ENCODE measurements at places on chromosomes 3 and 15.

- DNase-seq: no peak
Observed at GRCh38 chr15:71440489-71441110, 325.3 kb downstream of the THSD4 start.

GRCh38 chr3:40873476-40873875 lies 325.8 kb upstream of the CTNNB1 start:
- DNase-seq: no peak

GRCh38 chr3:128267541-128267940 lies 114.3 kb downstream of the EEFSEC start:
- DNase-seq: no peak

GRCh38 chr3:185757176-185757575 lies 67.7 kb downstream of the IGF2BP2 start:
- DNase-seq: no peak

DNA sequence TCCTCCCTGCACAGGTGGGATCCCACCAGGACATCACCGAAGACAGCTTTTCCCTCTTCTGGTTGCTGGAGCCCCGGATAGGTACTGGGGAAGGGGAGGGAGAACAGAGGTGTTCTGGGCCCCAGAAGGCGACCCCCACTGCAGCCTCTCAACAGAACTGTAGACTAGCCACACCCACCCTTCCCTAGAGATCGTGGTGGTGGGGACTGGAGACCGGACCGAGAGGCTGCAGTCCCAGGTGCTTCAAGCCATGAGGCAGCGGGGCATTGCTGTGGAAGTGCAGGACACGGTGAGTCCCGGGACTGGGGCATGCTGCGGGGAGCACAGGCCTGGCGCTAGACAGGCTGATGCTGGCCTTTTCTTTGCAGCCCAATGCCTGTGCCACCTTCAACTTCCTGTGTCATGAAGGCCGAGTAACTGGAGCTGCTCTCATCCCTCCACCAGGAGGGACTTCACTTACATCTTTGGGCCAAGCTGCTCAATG lies 809 bp downstream of the NDUFAF3 start:
- DNase-seq: no peak

DNA sequence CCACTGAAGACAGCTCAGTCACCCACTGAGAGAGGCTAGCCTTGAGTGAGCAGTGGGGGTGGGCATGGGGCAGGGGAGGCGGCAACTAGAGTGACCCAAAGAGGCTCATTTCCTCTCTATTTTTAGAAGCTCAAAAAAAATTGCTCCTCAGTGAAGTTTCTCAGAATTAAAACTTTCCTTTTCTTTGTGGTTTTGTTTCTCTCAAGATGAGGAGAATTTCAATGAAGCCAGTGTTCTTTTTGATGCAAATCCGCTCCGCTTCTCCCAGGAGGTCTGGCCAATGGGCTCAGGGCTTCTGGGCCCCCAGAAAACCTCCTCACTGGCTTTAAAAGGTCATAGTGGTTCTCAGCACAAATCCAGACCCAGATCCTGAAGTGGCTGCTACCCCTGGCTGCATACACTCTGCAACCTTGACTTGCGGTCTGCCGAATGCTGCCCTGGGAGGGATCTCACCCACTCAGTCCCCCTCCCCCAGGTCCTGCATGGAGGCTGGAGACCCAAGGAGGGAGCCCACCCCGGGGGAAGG lies at the start of gene ACSBG1:
Gene ACSBG1 (minus strand): TSS at position 51 of the 526 bp plus-strand sequence. CDS start 64 bp downstream, outside the sequence.
- DNase-seq: no peak

DNA sequence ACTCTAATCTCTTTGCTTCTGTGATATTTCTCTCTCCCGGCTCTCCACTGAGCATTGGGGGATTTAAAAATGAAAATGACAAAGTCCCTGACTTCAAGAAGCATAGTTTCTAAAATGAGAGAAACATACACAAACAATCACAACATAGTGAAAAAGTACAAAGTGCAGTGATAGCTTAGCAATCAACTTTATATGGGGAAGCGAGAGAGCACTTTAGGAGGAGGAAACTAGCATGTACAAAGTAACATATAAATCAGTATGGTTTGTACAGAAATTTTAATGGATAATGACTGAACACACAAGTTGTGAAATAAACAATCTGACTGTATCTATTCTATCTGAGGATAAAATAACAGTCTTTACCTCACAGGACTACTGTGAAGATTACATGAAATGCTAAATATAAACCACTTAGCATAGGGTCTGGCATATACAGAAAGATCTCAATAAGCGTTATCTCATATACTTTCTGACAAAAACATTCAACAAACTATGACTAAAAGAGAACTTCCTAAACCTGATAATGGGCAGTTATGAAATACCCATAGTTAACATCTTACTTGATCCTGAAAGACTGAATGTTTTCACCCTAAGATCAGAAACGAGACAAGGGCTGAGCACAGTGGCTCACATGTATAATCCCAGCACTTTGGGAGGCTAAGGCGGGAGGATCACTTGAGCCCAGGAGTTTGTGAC lies 61.2 kb downstream of the PEAK1 start:
- DNase-seq: no peak

- no peak for DNase-seq
Observed at GRCh38 chr3:87196879-87197278, 30.2 kb upstream of the CHMP2B start.

DNA sequence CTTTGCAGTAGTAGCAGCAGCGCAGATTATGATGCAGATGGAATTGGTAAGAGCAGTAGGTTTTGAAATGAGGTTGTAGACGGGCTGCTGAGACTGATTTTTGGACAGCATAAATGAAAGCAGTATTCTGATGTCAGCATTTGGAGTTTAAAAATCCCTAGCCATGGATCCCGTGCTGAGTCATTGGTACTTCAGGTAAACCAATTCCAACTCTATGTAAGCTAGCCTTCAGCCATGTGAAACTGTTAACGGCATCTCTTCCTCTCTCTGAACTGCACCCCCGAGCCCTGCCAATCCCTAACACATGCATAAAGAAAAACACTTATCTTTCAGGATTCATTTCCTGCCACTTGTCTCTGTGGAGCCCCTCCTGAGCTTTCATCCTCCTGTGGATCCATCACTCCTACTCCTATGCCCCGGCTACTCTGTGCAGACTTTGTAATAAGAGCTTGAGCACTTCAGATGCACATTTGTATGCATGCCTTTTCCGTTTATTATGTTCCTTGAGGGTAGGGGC lies 119.0 kb downstream of the AKAP13 start:
- DNase-seq: no peak

DNA sequence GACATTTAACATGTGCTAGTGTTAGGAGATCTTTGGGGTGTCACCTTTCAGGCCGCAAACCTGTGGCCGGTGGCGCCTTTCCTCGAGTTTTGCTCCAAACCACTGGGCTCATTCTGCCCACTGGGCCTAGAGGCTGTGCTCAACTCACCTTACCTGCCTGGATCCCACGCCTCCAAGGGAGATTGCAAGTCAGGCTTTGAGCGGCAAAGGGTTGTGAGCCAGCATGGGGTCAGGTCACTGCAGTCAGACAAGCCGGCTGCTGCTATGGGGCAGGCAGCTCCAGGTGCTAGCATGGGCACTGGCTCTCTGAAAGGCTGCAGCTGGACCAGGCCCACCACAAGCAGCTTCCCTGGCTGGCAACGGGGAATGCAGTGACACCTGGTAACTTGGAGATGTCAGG lies 265.5 kb downstream of the ZBBX start:
- no peak for DNase-seq

GRCh38 chr3:195094191-195094921 lies 176.6 kb downstream of the XXYLT1 start:
- no peak for DNase-seq

GRCh38 chr3:120775411-120775810 lies 32.9 kb downstream of the GTF2E1 start:
- no peak for DNase-seq

GRCh38 chr15:78977591-78978347 lies 32.9 kb upstream of the CTSH start:
- DNase-seq: no peak

- DNase-seq: no peak
Observed at GRCh38 chr3:20658491-20658890, 472.5 kb upstream of the SGO1 start.

GRCh38 chr3:131957980-131958379 lies 76.8 kb downstream of the CPNE4 start:
- no peak for DNase-seq

DNA sequence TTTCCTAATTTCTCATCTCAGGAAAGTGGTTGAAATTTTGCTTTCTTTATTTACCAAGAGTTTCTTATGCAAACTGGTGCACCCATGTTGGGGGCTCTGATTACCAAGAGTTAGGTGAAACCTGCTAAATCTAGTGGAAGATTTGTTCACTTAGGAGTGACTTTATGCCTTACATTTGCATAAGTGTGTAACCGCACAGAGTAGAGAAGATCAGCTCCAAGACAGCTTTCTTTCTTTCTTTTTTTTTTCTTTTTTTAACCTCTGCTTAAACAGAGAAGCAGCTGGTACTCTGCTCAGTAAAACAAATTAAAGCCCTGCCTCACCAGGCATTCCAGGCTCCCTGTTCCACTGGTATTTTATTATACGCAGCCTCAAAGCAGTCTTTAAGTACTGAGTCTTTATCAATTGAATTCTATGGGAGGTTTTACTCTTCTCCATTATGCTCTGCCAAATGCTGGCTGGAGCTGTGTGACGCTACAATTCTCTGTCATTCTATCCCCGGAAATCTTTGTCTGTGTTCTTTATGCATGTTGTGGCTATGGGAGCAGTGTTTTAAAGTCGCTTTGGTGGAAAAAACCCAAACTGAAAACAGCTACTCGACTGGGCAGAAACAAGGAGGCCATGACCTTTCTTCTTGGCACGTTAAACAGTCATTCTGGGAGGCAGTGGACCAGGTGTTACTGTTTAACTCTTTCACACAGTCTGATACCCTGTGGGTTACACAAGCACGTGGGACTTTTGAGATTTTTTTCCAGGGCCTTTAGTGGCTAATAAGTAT lies 55.2 kb upstream of the GBE1 start:
- no peak for DNase-seq

- DNase-seq: no peak
Observed at GRCh38 chr3:13309004-13309403, 111.1 kb downstream of the NUP210 start.

- no peak for DNase-seq
Observed at GRCh38 chr3:151552589-151552988, 91.7 kb upstream of the IGSF10 start.

- DNase-seq: no peak
Observed at GRCh38 chr3:53775018-53775417, 71.2 kb downstream of the CHDH start.

- DNase-seq: no peak
Observed at GRCh38 chr3:156770699-156771414, 55.3 kb upstream of the LEKR1 start.

- no peak for DNase-seq
Observed at GRCh38 chr15:38650936-38651327, 86.3 kb upstream of the RASGRP1 start.

DNA sequence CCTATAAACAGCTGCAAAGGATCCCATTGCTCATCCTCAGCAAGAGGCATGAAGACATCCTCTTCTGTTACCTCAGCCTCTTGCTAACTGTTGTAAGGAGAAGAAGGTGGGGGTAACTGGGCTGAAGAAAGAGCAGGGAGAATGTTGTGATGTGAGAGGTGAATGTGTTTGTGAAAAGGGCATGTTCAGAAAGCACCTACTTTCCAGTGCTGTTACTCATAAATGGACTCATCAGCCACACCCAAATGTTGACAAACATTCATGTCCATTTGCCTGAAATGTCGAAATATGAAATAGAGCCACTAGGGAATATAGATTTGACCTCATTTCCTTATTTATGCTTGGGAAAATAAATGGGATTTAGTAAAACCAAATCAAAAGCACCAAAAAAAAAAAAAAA lies 12.6 kb downstream of the SLC24A1 start:
- no peak for DNase-seq

DNA sequence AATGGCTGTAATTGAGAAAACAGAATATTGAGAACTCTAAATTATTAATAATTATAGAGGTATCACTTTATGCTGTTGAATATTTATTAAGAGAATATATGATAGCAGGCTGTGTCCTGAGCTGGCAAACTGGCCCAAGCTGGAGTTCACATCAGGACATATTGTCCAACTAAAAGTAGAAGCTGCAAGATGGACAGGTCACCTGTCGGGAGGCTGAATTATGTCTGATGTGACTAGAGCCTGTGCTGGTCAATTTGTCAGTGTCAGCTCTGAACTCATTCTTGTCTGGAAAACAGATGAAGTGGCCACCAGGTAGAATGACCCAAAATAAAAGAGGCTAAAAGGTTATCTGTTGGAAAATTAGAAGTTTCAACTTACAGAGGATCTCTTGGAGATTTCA lies 392.2 kb downstream of the LRTM1 start:
- DNase-seq: no peak

GRCh38 chr15:68303560-68304436 lies 26.3 kb downstream of the FEM1B start:
- DNase-seq: no peak

- no peak for DNase-seq
Observed at GRCh38 chr15:34665498-34666116, 82.2 kb upstream of the GOLGA8B start.

DNA sequence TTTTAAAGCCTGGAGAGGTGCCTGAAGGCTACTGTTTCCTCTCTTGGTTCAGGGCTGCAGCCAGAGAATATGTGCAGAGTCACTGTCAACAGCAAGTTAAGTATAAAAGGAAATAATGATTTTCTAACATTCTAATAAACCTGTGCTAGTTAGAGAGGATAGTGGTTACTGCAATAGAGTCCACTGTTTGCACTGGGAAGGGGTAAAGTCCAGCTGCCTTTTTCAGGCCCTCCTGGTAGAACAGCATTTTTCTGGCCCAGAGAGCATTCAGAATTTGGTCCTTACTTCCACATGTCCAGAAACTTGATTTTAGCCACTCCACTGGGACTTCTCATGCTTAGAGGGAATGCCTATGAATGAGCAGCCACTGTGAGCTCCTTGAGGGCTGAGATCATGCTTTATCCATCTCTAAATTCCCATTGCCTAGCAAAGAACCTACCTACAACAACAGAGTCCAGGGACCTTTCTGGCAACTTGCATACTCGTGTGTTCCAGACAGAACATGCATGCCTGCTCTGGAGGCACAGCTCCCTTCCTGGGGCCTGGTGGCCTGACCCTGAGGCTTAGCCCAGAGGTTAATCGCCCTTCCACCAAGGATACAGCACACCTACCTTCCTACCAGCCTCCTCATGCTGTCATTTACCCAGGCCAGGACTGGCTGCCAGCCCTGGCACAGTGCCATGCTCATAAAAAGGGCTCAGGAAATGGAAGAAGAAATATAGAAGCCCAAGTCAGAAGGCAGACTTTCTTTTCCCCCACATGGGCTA lies 50.3 kb upstream of the ATP13A3 start:
- no peak for DNase-seq

GRCh38 chr3:72278349-72279067 lies 493.6 kb upstream of the PROK2 start:
- DNase-seq: no peak

- DNase-seq: no peak
Observed at GRCh38 chr3:122493296-122493695, 21.4 kb downstream of the KPNA1 start.

- DNase-seq: no peak
Observed at GRCh38 chr3:131393868-131394267, 12.3 kb downstream of the NUDT16 start.

DNA sequence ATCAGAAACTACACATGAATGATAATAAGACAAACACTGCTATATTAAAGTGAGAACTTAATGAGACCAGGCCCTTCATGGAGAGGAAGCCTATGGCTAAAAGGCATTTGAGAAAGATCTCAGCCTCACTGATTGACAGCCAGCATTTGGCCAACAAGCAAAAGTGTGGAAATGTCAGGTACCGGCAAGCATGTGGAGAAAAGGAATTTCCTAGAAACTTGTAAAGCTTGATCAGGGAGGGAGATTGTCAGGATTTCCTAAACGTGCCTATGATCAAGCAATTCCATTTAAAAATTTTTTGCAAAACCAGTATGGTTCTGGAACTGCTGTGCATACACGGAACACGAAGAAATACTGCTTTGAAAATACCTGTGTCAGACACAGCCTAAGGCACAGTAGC lies 220.3 kb upstream of the ATP10A start:
- no peak for DNase-seq
